ENCODE measurements at places on chromosomes 4 and X.

- no peaks in the 10 kb centered on the region for H3K27me3 ChIP-seq
- H3K4me3 ChIP-seq, result peak overlapping the region; percentile 94
- no peaks in the 10 kb centered on the region for H3K36me3 ChIP-seq
- peaks cover 20% of the 10 kb centered on the region for H3K4me1 ChIP-seq
Measured at GRCh38 chrX:18885328-18886004, 98.4 kb downstream of the PHKA2 start.

GRCh38 chr4:95021099-95021498 is 263.3 kb downstream of the BMPR1B start:
- H3K27me3 ChIP-seq, result peaks cover 6% of the 10 kb centered on the region
- no peaks in the 10 kb centered on the region for H3K4me1 ChIP-seq
- DNase-seq, result no peak
- no peaks in the 10 kb centered on the region for H3K36me3 ChIP-seq

DNA sequence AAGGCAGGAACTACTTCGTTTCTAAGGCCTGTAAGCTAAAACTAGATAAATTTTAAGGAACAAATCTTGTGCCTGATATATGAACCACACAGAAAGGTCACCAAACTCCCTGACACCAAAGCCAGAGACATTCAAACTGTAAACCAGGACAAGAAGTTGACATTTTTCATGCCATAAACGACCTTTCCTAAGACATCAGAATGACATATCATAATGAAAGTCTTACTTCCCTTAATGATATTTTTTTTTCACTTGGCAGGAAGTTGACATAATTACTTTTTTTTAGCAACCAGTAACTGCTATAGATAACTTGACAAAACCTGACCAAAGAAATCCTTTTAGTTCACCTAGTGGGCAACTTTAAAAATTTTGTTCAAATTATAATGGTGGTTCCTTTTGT is 231.5 kb upstream of the AGTR2 start:
- H3K27me3 ChIP-seq, result no peaks in the 10 kb centered on the region
- H3K4me3 ChIP-seq, result no peak overlapping the region
- no peak overlapping the region for H3K27ac ChIP-seq
- no peaks in the 10 kb centered on the region for H3K4me1 ChIP-seq

- no peak overlapping the region for H3K4me3 ChIP-seq
- no peaks in the 10 kb centered on the region for H3K4me1 ChIP-seq
- H3K27ac ChIP-seq, result no peak overlapping the region
- DNase-seq, result no peak
- H3K36me3 ChIP-seq, result peaks cover 4% of the 10 kb centered on the region
Measured at GRCh38 chrX:101229170-101229569, 9.6 kb downstream of the DRP2 start.

DNA sequence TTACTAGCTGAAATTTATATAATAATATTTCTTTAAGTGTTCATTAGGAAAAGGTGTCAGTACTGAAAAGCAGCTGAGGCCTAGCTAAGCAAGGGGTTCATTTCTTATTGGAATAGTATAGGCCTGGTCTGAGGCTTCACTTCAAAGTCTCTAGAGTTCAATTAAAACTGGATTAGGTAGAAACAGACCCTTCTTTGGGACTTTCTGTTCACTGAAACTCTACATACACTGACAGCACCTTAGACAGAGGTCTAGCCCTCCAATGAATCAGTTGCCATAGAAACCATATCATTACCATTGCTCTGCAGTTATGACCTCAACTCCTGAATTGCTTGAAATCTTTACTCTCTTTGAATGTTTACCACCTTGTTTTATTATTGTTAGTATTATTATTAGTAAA is 86.4 kb upstream of the MAB21L2 start:
- no peak for DNase-seq
- H3K36me3 ChIP-seq, result no peaks in the 10 kb centered on the region
- H3K4me1 ChIP-seq, result peaks cover 3% of the 10 kb centered on the region
- H3K4me3 ChIP-seq, result no peak overlapping the region
- H3K27ac ChIP-seq, result no peak overlapping the region
- H3K27me3 ChIP-seq, result no peaks in the 10 kb centered on the region

DNA sequence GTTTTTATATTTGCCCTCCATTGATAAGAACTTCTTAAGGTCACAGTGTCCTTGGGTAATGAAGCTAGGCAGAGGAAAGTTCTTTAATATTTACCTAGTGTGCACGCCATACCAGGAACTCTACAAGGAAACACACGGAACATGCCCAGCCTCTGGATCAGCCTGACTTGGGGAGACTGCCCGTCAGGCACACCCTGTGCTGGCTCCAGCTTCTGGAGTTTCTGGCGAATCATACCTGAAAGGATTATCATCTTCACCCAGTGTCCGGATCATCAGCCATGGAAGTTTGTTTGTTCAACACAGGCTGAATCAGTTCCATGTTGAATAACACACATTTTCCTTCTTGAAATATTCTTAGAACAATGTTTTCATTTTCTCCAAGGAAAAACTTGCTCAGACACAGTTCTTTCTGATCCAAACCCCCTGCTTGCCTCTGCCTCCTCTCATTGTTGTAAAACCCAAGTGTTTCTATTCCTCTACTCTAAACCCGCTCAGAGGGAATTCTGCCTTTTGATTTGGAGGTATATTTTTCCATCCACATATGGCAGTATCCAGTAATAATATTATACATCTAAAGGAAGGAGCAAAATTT is 176.7 kb downstream of the SHROOM3 start:
- no peaks in the 10 kb centered on the region for H3K4me1 ChIP-seq
- H3K27me3 ChIP-seq, result peaks cover 42% of the 10 kb centered on the region
- H3K36me3 ChIP-seq, result no peaks in the 10 kb centered on the region
- H3K27ac ChIP-seq, result no peak overlapping the region
- no peak for DNase-seq

GRCh38 chr4:143339497-143339896 is 2.8 kb downstream of the GAB1 start:
- DNase-seq, result no peak
- peaks cover 61% of the 10 kb centered on the region for H3K27me3 ChIP-seq
- peaks cover 6% of the 10 kb centered on the region for H3K36me3 ChIP-seq
- H3K27ac ChIP-seq, result no peak overlapping the region

DNA sequence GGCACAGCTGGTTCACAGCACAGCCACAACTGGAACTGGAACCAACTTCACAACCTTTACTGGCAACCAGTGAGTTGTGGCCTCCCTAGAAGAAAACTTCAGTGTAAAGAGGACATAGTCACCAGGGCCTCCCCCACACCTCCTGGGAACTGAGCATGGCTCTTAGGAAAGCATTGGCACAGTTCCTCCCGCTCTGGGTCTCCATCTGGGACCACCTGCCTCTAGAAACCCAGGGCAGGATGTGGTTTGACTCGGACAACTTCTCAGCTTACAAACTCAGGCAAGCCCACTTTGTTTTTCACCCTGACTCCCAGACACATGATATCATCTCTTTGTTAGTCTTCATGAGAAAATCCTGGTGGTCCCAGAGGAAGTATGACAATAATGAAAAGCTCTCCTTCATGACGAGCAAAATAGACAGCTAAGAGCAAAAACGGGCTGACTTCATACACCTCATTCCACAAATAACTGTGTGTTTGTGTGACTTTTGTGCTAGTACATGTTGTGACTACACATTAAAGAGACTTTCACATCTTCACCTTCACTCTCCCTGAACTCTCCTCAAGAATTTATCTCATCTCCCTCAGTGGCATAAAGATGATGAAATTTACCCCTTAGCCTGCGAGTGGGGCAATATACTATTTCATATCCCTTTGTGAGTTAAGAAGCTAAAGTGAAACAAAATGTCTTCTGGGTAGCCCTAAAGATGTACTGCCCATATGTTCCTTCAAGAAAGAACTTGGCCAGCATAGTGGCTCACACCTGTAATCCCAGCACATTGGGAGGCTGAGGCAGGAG is 75.4 kb downstream of the SH3KBP1 start:
- H3K36me3 ChIP-seq, result no peaks in the 10 kb centered on the region
- peak overlapping the region; percentile 29 for H3K27ac ChIP-seq
- H3K4me3 ChIP-seq, result peak overlapping the region; percentile 9
- H3K4me1 ChIP-seq, result peaks cover 26% of the 10 kb centered on the region
- DNase-seq, result no peak

GRCh38 chr4:183342541-183343533 is 20.6 kb upstream of the CLDN24 start:
- peaks cover 2% of the 10 kb centered on the region for H3K4me1 ChIP-seq
- H3K4me3 ChIP-seq, result peak overlapping the region; percentile 83
- no peak for DNase-seq
- H3K27ac ChIP-seq, result no peak overlapping the region

GRCh38 chr4:4659871-4660651 is 118.2 kb upstream of the STX18 start:
- no peak overlapping the region for H3K27ac ChIP-seq
- DNase-seq, result no peak
- no peaks in the 10 kb centered on the region for H3K27me3 ChIP-seq
- no peaks in the 10 kb centered on the region for H3K4me1 ChIP-seq
- H3K36me3 ChIP-seq, result peaks cover 2% of the 10 kb centered on the region

DNA sequence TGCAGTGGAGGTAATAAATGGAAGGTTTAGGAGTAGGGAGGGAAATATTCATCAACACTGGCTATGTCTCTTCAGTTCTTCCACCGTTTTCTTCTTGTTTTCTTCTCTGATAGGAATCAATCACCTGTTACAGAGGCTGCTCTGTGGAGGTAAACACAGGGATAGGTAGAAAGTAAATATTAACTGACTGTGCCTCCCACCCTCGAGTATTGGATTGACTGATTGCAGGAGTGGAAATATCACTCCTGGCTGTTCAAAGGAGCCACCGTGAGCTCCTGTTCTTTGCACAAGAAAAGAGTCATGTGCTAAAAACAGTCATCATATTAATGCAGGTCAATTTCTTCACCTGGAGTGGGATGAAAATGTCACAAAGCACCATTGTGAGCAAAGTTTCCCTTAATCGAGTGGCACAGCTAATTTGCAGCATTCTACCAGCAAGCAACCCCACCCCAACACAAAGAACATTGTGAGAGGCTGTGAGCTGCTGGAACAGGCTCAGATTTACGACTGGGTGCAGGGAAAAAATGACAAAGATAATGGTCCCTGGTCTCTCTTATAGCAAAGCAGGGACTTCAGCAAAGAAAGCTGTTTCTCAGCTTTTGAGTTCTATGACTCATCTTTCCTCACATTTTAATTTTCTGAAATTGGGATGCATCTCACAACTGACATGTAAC is 113.7 kb upstream of the TSPAN5 start:
- no peaks in the 10 kb centered on the region for H3K36me3 ChIP-seq
- H3K27ac ChIP-seq, result no peak overlapping the region
- DNase-seq, result no peak
- no peak overlapping the region for H3K4me3 ChIP-seq
- H3K4me1 ChIP-seq, result no peaks in the 10 kb centered on the region
- no peaks in the 10 kb centered on the region for H3K27me3 ChIP-seq

DNA sequence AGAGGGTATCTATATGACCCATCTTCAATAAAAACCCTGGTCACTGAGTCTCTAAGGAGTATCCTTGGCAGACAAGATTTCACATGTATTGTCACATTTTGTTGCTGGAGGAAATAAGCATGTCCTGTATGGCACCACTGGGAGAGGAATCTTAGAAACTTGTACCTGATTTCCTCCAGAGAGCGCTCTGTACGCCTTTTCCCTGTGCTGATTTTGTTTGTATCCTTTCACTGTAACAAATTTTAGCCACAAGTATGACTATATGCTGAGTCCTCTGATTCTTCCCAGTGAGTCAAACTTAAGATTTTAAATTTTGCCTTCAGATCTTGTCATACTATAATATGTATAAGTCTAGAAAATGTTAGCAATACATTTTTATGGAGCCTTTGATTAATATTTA is 102.8 kb downstream of the ITIH6 start:
- no peak overlapping the region for H3K27ac ChIP-seq
- H3K4me3 ChIP-seq, result no peak overlapping the region
- no peaks in the 10 kb centered on the region for H3K4me1 ChIP-seq

- no peak overlapping the region for H3K27ac ChIP-seq
- H3K4me3 ChIP-seq, result no peak overlapping the region
- H3K36me3 ChIP-seq, result no peaks in the 10 kb centered on the region
Measured at GRCh38 chr4:147102596-147102995, 156.9 kb upstream of the TTC29 start.

GRCh38 chrX:15160558-15161095 is 109.3 kb downstream of the ASB9 start:
- no peak for DNase-seq
- peaks cover 15% of the 10 kb centered on the region for H3K4me1 ChIP-seq
- no peak overlapping the region for H3K27ac ChIP-seq
- no peaks in the 10 kb centered on the region for H3K27me3 ChIP-seq

DNA sequence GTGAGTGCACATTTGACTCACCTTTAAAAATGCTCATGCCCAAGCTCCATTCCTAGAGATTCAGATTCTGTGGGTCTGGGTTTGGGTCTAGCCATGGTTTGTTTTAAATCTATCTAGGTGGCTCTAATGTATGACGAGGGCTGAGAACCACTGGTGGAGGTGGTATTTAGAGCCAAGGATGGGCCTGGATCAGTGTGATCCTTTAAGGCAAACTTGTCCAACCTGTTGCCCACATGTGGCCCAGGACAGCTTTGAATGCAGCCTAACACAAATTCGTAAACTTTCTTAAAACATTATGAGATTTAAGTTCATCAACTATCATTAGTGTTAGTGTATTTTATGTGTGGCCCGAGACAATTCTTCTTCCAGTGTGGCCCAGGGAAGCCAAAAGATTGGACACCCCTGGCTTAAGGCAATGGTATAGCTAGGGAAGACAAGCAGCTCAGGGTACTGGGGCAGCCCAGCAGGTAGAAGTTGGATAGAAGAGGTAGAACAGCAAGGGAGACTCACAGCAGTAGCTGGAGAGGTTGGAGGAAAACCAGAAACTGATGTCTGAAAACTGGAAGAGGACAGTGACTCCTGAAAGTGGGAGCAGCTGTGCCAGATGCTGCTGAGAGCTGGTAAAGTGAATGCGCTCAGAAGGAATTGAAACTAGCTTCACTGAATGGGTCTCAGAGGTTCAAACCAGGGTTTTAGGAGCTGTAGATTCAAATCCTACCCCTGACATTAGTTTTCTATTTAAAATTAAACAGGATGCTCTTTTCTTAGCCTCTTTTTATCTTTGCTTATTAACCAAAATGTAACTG is 18.2 kb downstream of the ADD1 start:
- DNase-seq, result no peak
- peak overlapping the region; percentile 65 for H3K27ac ChIP-seq
- peaks cover 4% of the 10 kb centered on the region for H3K36me3 ChIP-seq
- H3K27me3 ChIP-seq, result no peaks in the 10 kb centered on the region

GRCh38 chr4:22881411-22881810 is 188.7 kb downstream of the GBA3 start:
- no peak overlapping the region for H3K4me3 ChIP-seq
- no peak overlapping the region for H3K27ac ChIP-seq
- DNase-seq, result no peak
- H3K27me3 ChIP-seq, result no peaks in the 10 kb centered on the region
- H3K36me3 ChIP-seq, result no peaks in the 10 kb centered on the region

- no peak for DNase-seq
- peaks cover 30% of the 10 kb centered on the region for H3K27me3 ChIP-seq
- H3K36me3 ChIP-seq, result no peaks in the 10 kb centered on the region
- H3K4me3 ChIP-seq, result no peak overlapping the region
- H3K27ac ChIP-seq, result no peak overlapping the region
Measured at GRCh38 chrX:152635941-152636340, 1.8 kb upstream of the GABRQ start.
